ENCODE measurements at places on chromosomes 1 and 21. TPM values are rescaled to one million over a fixed set of nuclear protein-coding genes. Genes with fewer than 3 reads are reported as not detected.

CHI3L1 gene
- total RNA-seq, result not detected

KIF21B gene
- 96.9 TPM for total RNA-seq

ZNF648 gene
- not detected for total RNA-seq

TIE1 gene
- 1.3 TPM for total RNA-seq

MRPS21 gene
- total RNA-seq, result 45.3 TPM

HSD3B2 gene
- not detected for total RNA-seq

BATF3 gene
- 2.6 TPM for total RNA-seq

AUNIP gene
- total RNA-seq, result not detected

OR2T4 gene
- total RNA-seq, result not detected

F11R gene
- 18.4 TPM for total RNA-seq

Data from CD4-positive, CD25-positive, alpha-beta regulatory T cell (primary cell).